Activated CD4-positive, alpha-beta T cell treated with anti-CD3 and anti-CD28 coated beads, Interleukin-2, amount 50 U/mL, for 24 hours (primary cell): ENCODE measurements at places on chromosomes 7 and 10.

DNA sequence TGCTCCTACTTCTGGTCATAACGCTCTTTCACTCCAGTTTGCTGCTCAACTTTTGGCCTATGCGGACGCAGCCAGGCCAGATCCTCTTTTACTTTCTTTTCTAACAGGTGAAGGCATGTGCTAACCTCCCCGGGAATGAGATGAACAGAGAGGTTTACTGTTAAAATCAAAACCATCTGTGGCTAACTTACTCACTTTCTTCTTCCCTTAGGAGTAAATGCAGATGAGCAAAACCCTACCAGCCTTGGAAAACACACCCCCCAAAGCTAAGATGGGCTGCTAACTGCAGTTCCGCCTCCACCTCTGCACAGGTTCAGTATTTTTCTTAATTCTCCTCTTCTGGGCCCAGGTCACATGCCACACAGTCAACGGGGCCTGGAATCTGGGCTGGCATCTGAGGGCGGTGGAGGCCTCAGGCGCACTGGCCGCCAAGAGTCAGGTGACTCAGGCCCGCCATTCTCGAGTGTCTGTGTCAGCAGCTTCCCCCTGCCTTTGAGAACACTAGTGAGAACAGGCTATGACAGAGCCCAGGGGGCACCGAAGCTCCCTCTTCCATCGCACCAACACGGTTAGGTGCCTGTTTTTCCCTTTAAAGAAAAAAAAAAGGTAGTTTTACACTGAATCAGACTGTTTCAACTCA, 11.1 kb downstream of the FAM53B start:
- DNase-seq, result peak; percentile 51

- no peak for DNase-seq
Observed at GRCh38 chr10:79985481-79986072, 36.7 kb upstream of the SFTPD start.

- DNase-seq, result no peak
Observed at GRCh38 chr7:155256761-155257481, 40.8 kb upstream of the INSIG1 start.

- DNase-seq, result no peak
Observed at GRCh38 chr7:26147030-26147429, 5.0 kb upstream of the NFE2L3 start.

DNA sequence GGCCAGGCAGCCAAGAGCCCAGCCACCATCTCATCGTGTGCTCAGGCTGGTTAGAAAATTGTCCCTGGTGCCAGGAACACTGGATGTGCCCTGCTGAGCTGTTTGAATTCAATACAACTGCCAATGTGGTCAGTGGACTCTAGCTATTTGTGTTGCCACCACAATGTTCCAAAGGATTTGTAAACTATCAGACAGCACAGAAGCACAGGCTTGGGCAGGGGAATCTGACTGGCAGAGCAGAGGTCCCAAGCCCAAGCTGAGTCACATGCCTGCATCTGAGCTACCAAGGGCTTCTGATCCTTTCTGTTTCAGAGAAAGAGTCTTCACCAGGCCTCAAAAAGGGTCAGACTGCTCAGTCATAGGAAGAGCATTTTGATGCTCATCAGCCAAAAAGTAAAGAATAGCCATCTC, 232.1 kb upstream of the SEMA3C start:
- DNase-seq, result no peak

DNA sequence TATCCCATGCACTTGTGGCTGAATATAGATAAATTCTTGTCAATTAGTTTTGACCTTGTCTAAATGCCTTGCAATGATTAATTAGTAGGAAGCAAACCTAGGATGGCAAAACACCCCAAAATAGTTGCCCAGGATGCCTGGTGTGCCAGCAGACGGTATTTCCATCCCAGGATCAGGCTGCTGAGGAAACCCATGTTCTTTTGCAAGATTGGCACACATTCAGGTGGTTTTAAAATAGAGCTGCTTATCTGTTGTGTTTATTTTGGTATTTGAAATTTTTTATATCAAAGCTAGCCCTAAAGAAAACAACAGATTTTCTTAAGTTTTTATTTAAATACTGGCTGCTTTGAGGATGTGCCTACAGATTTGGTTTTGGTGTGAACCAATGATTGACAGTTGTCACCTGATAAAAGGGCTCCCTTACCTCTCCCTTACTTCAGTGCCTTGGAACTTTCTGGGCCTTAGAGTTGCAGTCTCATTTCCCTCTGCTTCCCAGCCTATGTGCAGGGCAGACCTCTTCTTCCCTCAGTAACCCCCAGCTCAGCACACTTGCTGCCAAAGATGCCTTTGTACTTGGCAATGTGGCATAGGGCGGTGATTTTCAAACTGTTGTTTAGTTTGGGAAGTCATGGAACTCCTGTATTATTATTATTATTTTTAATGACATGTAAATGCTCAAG, 54.0 kb downstream of the CCNY start:
- no peak for DNase-seq

DNA sequence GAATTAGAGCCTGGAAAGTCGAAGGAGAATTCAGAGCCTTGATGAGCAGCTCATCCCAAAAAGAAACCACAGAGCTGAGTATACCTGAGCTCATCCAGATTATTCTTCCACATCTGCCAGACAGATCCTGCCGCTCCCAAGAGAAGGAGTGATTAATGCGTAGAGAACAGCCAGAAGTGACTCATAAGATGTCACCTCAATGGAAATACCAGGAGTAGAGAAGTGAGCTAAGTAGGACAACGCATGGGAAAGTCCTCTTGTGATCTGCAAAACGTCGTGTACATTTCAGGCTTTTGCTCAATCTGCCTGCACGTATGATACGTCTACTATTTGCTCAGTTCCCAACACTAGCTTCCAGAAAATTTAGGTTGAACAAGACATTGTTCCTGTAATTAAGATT, 230.5 kb upstream of the AUTS2 start:
- DNase-seq, result no peak

- DNase-seq, result no peak
Observed at GRCh38 chr7:11473807-11474424, 358.1 kb downstream of the THSD7A start.

GRCh38 chr7:82677493-82677892, 233.9 kb upstream of the CACNA2D1 start:
- DNase-seq, result no peak
